ENCODE measurements at places on chromosomes 12 and 14.

DNA sequence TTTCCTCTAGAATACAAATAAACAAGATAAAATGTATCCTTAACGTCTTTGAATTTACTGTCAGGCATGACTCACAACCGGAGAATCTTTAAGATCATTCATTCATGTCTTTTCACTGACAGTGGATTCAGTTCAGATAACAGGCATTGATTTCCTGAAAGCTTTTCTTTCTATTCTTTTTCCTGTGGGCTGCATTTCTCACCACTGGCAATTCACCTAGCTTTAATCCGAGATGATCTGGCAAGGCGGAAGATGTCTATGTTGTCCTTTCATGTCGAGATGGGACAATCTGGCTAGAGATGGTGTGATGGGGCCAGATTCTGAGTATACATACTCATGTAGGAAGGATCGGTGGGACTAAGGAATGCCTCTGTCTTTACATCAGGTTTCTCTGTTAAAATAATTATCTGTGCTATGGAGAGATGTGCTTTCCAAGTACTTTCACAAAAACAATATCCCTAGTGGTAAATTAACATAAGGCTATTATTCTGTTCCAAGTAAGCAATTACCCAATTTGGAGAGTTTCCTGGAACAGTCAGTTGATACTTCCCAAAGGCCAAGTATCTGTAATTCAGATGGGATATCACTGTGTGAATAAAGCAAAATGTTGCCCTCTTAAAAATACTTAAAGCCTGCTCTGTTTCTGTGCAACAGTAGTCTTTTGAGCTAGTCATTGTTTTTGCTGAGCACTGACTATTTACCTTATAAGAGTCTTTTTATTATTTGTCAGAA, 17.8 kb downstream of the ACSS3 start:
- no peak for DNase-seq

DNA sequence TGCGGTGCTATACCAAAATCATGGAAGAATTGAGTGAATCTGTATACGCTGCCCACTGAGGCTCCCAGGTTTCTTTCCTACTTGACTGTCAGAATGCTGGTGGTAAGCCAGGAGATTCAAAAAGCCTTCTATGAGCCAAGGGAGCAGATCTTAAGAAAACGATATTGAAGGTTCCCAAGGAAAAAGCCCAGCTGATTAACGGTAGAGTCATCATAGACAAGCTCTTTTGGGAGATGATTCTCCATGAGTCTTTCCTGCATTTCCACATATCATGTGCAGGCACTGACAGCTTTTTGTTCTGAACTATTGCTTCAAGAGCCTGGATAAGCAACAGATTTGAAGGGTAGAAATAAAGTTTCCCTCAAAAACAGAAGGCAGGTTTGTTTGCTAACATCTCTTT, 17.5 kb downstream of the SLC35F4 start:
- no peak for DNase-seq

DNA sequence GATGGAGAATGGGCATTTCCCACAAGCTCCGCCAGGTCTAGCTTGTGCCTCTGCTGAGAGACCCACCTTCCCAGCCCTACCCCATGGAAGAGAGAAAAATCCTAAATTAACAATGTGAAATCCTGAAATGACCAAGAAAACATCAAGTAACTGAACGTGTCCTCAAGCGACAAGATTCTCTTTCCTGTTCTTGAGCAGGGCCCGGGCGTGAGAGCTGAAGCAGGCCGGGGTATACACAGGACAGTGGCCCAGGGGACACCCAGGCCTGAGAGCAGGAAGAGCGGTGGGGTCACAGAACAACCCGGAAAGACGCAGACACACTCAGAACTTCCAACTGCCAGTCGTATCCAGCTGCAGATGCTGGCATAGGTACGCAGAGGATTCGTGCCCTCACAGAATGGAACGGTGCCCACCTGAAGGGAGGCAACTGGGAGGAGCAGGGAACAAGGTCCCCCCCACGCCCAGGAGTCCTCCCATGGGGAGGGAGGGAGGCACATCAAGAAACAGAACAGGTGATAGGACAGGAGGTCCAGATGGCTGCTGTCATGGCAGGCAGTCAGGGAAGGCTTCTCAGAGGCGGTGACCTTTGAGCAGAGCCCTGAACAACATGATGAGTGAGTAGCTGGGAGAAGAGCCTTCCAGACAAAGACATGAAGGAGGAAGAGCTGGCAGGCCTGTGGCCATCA, 9.1 kb downstream of the RIMBP2 start:
- DNase-seq = no peak

DNA sequence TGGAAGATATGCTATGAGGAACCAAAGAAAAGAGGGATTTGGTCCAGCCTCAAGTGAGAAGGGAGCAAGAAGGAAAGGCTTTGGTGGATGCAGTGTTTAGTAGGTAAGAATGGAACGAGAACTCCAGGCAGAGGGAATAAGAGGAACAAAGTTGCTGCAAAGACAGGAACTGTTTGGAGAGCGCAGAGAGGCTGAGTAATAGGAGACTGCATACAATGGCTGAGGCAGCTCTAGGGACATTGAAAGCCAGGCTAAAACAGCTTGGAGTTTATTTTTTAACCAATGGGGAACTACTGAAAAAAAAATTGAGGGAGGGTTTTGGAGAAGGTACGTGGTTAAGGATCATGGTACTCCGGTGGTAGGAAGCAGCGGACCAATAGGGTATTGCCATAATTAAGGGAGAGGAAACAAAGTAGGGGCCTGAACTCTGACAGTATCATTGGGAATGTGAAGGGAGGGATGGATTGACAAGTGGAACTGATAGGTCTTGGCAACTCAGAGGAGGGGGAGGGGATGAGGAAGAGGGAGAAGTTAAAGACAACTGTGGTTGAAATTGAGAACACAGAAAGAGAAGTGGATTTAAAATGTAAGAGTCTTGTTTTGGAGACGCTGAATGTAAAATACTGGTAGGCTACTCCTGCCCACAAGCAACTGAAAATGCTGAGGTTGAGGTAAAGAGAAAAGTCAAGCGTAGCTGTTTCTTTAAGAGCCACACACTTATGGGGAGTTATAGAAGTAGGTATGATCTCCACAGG, 4.8 kb downstream of the ASCL4 start:
- no peak for DNase-seq

DNA sequence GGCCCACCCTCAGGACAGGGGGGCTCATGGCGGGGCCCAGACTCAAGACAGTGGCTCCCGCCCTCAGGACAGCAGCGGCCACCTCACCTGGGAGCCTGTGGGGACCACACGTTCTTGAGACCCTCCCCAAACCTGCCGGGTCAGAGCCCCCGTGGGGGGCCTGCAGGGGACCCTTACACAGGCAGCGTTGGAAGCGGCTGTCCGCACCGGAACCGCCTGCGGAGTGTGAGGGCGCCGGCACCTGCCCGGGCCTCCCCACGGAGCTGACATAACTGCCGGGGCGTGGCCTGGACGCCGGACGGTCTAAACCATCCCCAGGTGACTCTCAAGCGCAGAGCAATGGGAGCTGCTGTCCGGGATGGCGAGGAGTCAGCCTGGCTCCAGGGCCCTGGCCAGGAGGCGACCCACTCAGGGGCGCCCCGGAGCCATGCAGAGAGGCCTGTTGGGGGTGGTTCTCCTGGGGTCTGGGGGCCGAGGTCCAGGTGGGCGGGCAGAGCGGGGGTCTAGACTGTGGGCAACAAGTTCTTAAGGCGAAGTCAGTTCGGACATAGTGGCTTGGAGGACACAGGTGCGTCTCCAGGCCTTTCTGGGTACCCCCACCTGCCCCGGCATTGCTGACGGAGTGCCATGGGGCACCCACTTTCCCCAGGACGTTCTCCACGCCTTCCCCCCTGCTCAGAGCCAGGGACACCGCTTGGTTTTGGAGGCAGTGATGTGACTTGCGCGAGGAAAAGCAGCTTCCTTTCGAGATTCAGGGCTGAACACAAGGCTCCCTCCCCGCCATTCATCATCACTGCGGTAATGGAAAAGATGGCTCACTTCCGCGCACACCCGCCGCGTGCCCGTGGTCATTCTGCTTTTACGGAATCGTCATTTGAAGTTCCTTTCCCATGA, 23.2 kb downstream of the GALNT9 start:
- DNase-seq = no peak
